Epithelial cell of proximal tubule (primary cell): ENCODE measurements at places on chromosomes 16 and 17. TPM values are rescaled to one million over a fixed set of nuclear protein-coding genes. Genes with fewer than 3 reads are reported as not detected.

- no peak for DNase-seq
Observed at GRCh38 chr17:47629826-47630225, 19.9 kb upstream of the KPNB1 start.

Gene C1QL1
- 0.22 TPM in 1 of 2 replicates, not detected in the other for total RNA-seq

DNA sequence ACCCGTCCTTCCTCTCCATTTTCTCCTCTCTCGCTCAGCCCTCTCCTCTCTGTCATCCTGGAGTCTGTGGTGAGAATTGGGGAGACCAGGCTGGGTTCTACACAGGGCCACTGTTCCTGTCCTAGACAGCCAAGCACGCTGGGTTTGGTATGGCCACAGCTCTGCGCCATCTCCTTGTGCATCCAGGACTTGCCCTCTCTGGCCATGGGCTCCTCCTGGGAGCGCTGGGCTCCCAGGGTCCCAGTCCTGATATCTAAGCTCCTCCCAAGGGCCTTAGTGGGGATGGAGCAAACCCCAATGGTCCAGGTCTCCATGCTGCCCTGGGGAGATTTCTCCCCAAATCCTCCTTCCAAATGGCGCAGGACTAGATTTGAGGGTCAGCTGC lies 27.2 kb upstream of the ITGA3 start:
- DNase-seq = no peak

DNA sequence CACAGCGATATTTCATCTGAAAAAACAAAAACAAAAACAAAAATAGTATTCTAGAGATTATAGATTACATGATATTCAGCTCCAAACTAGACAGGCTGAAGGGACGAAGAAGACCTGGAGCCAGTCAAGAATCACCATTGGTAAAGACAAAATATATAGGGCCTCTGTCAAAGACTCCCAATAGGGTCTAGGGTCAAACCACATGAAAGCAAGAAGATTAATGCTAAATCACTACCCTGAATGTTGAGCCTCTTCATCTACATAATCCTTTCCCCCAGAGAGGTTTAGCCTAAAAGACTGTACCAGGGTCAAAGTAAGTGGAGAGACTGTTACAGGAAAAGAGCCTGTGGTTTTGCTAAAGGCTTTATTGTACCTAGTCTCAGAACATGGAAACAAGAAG lies 10.8 kb upstream of the NME1 start:
- DNase-seq = no peak

Gene SPNS3
- 0.75 and 3.0 TPM in 2 replicates for total RNA-seq

DNA sequence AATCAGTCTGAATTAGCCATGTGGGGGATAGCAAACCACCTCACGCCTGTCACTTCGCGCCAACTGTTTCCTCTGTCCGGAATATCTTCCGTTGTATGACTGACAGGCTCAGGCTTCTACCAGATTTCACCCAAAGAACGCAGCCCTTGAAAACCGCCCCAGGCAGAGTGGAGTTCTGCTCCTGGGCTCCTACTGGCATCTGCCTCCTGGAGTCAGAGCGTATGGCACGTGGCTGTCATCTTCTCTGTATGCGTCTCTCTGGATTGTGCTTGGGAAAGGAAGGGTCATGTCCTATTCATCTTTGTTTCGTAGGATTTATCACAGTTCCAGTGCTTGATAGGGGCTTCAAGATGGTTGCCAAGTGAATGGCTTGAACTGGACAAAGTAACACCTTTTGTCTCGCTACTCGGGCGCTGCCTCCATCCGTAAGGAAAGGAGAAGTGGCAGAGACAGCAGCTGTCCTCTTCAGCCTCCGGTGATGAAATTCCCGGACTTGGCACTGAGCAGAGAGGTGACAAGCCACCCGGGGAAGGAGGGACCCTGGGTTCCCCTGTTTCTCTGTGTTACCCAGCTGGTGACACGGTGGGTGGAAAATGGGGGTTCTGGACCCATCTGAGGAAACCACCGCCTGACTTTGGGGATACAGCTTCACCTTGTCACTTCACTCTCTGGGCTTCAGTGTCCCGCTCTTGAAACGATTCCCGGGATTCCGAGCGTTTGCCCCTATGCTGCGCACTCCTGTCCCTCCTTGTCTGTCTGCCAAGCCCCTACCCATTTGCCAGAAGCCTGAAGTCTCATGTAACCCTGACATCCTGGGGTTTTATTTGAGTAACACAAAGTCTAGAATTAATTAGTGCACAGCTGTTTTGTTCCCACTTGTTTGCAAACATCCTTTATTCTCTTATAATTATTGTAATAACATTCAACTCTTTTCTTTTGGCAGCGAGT lies 13.9 kb downstream of the KIAA0513 start:
- DNase-seq = no peak

DNA sequence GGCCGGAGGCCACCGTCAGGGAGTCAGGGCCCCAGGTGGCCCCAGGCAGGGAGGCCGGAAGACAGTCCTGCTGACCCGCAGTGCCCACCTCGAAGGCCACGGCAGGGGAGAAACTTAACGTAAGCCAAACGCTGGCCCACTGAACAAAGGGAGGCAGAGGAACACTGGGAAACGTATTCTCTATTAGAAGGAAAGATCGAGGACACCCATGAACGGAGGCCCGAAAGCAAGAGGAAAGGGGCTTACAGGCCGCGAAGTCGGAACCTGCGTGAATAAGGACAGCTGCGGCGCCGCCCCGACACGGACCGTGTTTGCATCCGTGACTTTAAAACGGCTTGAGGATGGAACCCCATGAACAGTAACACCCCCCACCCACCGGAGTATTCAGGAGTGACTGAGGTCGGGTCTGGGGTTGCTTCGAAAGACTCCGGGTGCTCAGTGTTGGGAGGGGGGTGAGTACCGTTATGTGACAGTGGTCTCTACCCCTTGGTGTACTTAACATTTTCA lies 102.4 kb upstream of the METRNL start:
- DNase-seq = no peak

GRCh38 chr17:40309031-40309948 lies at the start of gene RARA:
Gene RARA (plus strand): TSS chr17:40309180. CDS start chr17:40331219, 22,039 bp downstream.
- no peak for DNase-seq

GRCh38 chr17:7984904-7985303 lies 17.5 kb upstream of the GUCY2D start:
- no peak for DNase-seq

DNA sequence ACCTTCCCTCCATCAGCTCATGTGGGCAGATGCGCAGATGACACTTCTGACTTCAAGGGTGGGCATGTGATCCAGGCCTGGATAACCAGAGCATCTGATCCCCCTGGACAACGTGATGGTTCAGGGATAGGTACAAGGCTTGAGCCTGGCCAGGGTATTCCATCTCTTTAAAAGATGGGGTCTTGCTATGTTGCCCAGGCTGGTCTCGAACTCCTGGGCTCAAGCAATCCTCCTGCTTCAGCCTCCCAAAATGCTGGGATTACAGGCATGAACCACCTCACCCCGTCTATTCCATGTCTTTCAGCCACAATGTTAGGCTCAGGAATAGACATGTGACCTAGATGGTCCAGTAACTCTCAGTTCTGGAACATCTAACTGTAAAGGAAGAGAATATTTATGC lies 20.8 kb downstream of the CRYM start:
- no peak for DNase-seq

Gene CCL13
- total RNA-seq = not detected in 2 replicates

Gene KCNJ12
- total RNA-seq = 0.06 and 0.14 TPM in 2 replicates

GRCh38 chr17:68450391-68450790 lies 6.9 kb downstream of the WIPI1 start:
- DNase-seq = no peak

Gene TRIM72
- total RNA-seq = not detected in 2 replicates

GRCh38 chr16:578870-579405 lies 9.2 kb downstream of the PIGQ start:
- DNase-seq = no peak

DNA sequence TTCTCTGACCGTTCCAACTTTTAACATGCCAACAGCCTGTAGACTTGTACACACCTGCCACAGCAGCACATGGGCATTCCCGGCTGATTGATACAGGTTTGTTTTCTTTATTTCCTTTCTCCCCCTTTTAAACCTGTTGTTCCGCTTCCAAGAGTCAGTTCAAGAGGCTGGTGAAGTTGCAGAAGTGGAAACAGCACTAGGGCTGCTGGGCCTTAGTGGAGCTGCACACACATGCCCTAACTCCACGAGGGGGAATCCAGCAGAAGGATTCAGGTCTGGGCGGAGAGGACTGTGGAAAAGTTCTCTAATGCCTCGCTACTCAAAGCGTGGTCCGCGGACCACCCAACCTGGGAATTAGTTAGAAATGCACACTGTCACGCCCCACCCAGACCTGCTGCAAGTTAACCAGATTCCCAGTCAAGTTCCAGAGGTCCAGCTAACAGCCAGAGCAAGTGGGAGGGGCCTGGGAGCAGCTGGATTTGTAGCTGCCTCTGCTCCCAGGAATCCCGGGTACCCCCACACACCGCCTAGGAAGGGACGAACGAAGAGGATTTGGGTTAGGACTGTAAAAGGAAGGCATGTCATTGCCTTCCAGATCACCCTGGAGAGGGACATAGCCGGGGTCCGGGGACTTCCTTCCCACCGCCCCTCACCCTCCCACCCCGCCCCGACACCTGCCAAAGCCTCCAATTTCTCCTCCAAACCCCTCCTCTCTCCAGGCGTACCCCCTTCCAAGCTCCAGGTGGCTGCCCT lies 542 bp downstream of the SLC39A11 start:
- no peak for DNase-seq

Gene KRTAP9-7
- total RNA-seq = not detected in 2 replicates

DNA sequence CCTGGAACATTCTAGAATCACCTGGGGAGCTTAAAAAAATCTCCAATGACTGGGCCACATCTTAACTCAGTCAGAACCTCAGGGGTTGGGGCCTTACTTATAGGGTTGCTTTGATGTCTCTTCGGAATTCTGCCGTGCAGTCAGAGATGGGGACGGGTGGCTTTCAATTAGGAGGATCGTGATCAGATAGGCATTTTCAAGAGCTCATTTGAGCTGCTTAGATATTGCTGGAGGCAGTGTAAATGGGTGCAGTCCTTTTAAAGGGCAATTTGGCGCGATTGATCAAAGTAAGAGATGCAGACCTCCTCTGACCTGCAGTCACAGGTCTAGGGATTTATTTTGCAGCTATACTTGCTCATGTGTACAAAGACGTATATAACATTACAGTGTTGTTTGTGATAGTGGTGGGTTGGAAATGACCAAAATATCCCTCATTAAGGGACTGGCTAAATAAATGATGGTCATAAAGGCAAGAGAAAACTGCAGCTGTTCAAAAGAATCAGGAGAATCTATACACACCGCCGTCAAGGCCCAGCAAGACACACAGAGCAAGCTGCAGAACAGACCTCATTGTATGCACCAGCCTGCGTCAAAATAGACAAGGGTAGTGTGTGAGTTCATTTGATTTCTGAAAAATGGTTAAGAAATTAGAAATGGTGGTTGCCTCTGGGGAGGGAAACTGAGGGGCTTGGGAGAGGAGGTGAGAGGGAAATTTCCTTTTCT lies 6.3 kb upstream of the KCNG4 start:
- DNase-seq = no peak

Gene ATP2A1
- 0.14 and 0.92 TPM in 2 replicates for total RNA-seq

Gene MRPL27
- total RNA-seq = 100 and 158 TPM in 2 replicates

GRCh38 chr16:31301708-31302400 lies 42.1 kb downstream of the ITGAM start:
- DNase-seq = no peak

Gene PCGF2
- total RNA-seq = 6.1 and 7.6 TPM in 2 replicates

Gene KRT14
- not detected in 2 replicates for total RNA-seq

DNA sequence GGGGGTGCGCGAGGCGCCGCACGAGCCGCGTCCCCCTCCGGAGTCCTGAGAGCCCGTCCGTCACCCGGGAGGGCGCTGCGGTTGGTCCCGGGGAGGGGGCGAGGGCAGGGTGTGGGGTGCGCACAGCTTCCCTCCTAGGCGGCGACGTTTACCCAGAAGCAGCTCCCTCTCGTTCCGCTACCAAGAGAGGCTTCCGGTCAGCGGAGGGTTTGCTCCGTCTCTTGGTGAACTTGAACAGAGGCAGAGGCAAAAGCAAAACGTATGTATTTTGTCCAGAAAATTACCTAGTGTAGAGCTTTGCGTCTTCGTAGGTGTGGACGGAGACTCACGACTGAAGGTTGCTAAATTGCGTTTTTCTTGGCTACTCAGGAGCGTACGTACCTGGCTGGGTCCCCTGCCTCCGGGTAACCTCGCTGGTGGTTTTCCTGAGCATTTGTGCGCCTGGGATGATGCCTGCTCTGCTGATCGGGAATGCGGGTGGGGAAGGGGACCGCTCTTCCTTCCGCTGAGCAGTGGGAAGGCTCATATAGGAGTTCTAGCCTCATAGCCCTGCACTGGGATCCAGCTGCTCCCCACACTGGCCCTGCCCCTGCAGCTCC lies 833 bp downstream of the WSCD1 start:
- no peak for DNase-seq

DNA sequence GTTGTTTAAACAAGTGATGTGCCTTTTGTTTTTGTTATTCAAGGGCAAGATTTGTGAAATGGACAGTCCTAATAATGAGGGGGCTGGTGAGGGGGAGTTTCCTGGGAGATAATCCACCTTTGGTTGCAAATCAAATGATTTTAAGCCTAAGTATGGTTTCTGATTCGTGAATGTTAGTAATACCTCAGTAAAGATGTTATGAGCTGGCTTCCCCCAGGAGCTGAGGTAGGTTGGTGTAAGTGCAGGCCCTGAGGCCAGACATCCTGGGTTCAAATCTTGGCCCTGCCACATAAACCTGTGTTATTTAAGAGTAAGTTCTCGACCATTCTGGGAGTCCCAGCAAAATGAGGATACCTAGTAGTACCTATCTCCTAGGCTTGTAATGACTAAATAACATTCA lies 1.5 kb downstream of the SNX29 start:
- no peak for DNase-seq

DNA sequence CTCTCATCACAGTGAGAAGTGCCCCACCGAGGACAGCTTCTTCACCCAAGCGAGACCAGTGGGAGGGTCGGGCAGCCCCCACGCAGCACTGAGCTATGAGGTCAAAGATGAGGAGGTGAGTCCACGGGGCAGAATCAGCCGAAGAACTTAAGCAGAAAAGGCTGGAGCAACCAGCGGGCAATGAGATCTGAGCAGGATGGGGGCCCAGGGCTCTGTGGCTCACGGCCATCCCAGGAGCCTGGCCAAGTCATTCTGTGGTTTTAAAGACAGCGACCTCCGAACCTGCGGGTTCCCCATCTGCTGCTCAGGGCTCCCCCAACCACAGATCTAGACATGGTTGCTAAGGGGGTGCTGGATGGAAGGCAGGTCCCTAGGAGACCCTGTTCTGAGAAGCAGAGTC lies 202.6 kb downstream of the RBFOX3 start:
- no peak for DNase-seq

Gene TERB1
- total RNA-seq = not detected in 2 replicates

Gene NKD1
- total RNA-seq = 0.07 TPM in 1 of 2 replicates, not detected in the other

DNA sequence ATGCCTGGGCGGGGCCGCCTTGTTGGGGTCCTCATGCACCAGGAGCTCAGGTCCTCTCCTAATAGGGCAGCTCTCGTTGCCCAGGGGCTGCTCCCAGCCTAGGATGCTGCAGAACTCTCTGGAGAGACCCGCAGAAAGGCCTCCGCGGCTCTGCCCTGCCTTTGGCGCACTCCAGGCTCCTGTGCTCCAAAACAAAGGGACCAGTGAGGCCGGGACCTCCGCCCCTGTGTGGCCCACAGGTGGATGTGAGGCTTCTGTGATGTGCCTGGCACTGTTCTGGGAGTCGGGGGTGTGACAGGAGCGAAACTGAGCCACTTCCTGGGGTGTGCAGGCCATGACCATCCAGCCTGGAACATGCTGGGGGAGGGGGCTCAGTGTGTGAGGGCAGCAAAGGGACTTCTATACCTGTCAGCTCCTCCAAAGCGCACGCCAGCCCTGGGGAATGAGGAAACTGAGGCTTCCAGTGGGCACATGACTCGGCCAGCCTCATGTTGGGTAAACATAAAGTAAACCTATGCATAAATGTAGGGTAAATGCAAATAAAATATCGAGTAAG lies 153.2 kb downstream of the IRF8 start:
- DNase-seq = no peak
